A673 (cell line): ENCODE measurements at places on chromosomes 13 and 19. TPM values are rescaled to one million over a fixed set of nuclear protein-coding genes. Genes with fewer than 3 reads are reported as not detected.

- no peak for DNase-seq
Observed at GRCh38 chr19:9009935-9010651, at the start of gene MUC16. Gene MUC16, minus strand, starts transcription at chr19:9010409.

The NCCRP1 gene
- not detected in 2 replicates for total RNA-seq

- DNase-seq, result no peak
Observed at GRCh38 chr13:28447206-28447605, 47.7 kb downstream of the FLT1 start.

DNA sequence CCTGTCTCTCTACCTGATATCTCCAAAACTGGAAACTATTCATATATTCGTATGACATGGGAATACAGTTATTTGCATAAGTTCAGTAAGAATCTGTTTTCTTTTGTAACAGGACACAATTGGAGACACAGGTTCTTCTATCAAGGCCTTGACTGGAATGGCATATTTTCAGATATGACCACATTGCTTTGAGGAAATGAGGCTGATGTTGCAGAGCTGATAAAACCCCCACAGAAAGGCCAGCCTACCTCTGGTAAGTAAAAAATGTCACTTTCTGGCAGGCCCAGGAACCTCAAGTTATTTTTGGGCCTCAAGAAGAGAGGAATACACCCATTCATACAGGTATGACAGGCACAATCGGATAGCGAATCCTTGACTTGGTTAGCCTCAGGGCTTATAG lies 29.5 kb upstream of the KBTBD6 start:
- no peak for DNase-seq

DNA sequence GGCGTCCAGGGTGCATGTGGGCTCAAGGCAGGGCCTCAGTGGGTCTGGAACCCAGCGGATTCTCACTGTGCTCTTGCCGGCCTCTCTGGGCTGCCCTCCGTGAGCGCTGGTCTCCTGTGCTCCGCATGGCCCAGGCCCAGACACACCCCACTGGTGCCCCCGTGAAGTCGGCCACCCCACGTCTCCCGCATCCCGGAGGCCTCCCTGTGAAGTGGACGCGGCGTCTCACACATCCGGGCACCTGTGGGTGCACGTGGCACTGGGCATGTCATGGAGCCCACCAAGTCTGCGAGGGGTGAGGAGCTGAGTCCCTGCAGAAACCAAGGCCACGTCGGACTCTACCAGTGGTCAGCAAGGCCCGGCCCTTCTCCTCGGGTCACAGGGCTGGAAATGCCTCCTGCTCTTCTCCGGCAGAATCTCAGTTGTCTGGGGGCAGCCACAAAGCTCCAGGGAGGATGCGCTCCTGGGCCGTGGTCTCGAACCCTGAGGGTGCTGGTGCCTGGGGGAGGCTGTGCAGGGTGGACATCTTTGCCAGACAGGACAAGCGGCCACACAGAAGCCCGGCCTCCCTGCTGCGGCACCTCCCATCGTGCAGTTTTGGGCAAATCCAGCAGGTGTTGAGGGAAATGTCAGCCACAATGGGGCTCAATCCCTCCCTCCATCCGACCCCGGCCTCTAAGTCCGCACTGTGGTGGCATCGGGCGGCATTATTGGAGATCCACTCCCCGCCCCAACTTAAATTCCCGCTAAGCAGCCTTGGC lies 2.2 kb downstream of the C13orf46 start:
- DNase-seq, result no peak

GRCh38 chr13:98242403-98242802 lies 65.3 kb upstream of the RNF113B start:
- no peak for DNase-seq
